ENCODE measurements at places on chromosomes 1 and 21.

DNA sequence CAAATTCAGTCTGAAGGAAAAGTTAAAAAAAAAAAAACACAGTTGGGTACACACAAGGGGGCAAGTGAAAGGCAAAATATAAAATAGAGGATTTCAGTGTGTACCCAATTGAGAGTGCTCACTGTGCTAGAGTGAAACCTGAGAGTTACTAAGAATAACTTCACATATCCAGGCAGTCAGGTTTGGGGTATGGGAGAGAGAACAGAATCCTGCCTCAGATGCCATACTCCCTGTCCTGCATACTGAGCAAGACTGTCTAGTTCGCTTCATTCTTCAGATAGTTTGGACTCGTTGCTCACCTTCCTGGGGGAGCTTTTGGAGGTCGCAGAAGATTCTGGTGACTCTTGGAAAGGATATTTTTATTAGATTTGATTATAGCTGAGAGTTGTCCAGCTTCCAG lies 20.4 kb downstream of the CEP85 start:
- DNase-seq, result no peak

- DNase-seq, result no peak
Observed at GRCh38 chr1:186633116-186633515, 47.1 kb downstream of the PTGS2 start.

DNA sequence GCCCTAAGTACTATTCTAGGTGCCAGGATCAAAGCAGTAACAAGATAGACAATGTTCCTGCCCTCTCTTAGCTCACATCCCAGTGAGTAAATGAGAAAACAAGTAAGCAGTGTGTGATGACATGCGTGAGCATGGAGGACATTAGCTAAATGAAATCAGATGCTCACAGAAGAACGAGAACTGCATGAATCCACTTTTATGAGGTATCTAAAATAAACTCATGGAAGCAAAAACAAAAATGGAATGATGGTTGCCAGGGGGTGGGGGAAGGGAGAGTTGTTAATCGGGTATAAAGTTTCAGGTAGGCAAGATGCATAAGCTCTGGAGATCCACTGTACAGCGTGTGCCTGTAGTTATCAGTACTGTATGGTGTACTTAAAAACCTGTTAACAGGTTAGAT lies 195.1 kb downstream of the HHAT start:
- DNase-seq, result no peak

DNA sequence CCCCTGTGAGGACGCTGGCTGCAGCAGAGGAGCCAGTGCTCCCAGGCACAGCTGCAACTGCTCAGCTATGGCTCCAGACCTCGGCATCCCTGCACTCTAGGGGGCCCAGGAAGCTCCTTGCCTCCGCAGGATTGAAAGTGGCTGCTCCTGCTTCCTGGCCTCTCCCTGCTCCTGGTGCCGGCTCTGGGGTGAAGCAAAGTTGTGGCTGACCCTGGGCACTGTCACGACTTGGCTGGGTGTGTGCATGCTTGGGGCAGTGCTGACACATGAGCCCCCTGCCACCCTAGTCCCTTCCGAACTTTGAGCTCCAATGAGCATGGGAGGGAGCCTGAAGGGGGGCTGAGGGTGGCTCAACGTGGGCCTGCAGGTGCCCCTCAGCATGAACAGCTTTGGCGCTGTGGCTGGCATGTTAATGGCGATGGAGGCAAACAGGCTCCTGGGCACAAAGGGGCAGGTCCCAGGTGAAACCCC lies 1512.2 kb downstream of the KCNT2 start:
- no peak for DNase-seq

DNA sequence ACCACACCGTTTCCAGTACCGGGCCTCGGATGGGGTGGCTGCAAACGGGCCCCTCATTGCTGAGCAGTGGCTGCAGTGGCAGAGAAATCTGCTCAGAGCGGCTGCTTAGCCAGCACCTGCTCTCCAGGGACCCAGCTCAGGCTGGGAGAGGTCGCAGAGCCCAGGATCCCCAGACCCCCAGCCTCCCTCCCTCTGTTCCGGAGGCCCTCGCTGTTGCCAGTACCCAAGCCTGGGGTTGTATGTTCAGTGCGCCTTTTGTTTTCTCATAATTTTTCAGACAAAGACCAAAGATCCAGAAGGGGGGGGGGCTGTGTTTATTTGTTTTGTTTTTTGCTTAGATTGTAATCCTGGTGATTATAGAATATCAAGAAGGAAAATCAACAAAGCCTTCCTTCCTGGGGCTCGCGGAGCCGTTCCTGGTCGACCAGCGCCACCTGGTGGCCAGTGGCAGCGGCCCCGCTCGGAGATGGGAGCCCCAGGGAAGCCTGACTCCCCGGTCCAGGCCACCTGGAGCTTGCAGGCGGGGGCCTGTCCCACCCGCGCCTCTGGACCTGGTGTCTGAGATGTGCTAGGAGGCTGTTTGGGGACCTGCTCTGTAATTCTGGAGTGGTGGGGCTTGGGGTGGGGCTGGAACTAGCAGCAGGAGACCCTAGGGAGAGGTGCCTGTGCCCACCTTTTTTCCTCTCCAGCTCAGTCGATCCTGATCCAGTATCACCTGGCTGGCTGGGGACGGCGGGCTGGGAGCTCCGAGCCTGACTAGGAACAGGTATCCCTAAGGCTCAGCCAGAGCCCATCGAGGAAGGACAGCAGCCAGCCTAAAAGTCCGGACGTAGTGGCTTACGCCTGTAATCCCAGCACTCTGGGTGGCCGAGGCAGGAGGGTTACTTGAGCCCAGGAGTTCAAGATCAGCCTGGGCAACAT lies 123.9 kb upstream of the VAMP3 start:
- DNase-seq, result peak; percentile 62

DNA sequence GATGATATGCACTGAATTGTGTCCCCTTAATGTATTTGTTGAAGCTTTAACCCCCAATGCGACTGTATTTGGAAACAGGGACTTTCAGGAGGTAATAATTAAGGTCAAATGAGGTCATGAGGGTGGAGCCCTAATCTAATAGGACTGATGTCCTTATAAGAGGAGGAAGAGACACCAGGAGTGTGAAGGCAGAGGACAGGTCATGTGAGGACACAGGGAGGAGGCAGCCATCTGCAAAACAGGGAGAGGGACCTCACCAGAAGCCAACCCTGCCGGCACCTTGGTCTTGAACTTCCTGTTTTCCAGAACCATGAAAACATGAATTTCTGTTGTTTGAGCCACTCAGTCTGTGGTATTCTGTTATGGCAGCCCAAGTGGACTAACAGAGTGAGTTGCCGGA lies 15.3 kb downstream of the SYF2 start:
- no peak for DNase-seq

- no peak for DNase-seq
Observed at GRCh38 chr1:113681596-113682337, 77.5 kb downstream of the PHTF1 start.

DNA sequence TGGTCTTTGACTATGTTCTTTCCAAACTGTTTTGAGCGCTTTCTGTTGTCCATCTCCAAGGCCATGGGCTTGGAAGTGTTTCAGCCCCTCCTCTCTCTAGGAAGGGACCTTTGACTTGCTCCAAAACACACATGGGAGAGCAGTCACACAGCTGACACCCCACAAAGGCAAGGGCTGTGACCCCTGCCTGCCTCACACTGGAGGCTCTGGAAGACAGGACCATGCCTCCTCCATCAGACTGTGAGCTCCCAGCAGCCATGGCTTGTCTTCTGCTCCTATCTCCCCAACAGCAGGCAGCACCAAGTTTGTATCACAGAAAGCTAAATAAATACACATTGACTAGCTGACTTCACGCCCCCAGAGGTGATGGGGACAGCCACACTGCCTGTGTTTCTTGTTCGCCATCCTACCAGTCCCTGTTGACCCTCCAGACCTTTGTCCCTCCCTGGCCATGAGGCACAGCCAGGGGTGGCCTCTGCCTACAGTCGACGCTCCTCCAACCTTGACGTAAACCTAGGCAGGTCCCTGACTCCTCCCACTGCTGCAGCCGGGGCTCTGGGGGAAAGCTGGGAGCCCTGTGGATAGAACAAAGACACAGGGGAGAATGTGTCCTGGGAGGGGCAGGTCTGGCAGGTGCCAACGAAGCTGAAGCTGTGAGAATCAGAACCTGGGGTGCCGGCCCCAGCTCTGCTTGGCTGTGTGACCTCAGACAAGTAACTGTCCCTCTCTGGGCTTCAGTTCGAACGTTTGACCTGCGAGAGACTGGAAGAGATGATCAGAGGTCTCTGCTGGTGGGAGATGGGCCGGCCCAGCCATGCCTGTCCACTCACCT lies 4.8 kb downstream of the PLA2G2F start:
- no peak for DNase-seq

DNA sequence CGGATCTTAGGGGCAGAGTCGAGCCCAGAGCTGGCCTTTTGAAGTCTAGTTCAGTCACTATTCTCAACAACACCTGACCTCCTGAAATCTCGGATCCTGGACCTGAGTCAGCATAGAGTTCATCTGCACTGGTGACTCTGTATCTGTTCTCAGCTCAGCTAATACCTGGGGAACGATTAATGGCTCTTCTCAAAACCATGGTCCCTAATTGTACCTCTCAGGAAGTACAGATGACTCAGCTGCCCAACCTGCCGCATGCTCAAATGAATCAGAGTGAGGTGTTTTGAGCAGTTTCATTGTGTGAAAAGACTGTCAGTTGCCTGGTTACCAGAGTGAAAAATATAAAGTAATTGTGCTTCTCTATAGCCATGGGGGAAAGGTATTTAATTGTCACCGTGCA lies 89.2 kb downstream of the SLC35F3 start:
- no peak for DNase-seq

DNA sequence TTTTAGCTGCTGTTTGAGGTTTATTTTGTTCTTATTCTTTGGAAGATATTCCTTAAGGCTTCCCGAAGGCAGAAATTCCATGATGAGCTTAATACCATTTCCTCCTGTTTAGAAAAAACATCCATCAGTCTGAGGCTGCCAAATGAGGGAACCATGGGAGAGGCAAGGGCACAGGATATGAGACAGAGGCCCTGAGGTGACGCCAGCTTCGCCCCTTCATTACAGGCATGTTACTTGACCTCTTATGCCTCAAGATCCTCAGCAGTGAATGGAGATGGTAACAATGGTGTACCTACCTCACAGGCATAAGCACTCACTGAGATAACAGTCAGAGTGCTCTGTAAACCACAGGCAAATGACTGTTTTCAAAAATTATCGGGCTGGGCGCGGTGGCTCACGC lies 93.6 kb downstream of the RAVER2 start:
- DNase-seq, result no peak

- peak; percentile 54 for DNase-seq
Observed at GRCh38 chr1:185156288-185156853, 382 bp downstream of the TRMT1L start.

GRCh38 chr21:44710756-44711326 lies 531 bp downstream of the TSPEAR start:
- peak; percentile 82 for DNase-seq

DNA sequence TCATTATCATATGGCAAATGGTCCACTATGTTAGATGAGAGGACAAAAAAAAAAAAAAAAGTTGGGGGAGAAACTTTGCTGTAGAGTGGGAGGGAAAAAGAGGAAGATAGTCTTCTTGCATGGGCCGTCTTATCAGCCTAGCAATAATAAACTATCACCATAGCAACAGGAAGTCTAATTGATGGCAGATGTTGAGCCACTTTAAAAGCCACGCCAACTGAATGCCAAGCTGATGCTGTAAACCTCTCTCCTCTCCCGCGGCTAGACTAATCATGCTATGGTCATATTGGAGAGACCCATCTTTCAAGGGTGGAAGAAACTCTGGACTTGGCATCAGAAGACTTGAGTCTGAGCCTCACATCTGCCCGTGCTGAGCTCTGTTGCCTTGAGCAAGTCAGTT lies 122.2 kb upstream of the HOOK1 start:
- DNase-seq, result peak; percentile 61

DNA sequence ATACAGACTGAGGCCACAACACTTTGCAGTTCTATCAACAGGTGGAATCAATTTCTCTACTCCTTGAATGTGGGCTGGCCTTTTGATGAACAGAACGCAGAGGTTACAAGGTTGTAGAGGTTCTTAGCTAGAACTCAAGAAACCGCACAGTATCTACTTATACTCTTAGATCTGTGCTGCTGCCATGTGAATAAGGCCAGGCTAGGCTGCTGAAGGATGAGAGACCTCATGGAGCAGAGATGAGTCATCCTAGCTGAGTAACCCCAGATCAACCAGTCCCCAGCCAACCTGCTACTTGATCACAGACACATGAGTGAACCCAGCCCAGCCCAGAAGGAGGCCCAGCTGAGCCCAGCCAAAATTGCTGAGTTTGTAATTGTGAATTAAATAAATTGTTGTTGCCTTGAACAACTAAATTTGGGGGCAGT lies 35.3 kb upstream of the BCAR3 start:
- no peak for DNase-seq

- no peak for DNase-seq
Observed at GRCh38 chr1:160954158-160955104, at the start of gene ITLN2. Gene ITLN2 (minus strand): TSS chr1:160954809. CDS start chr1:160954741, 68 bp downstream.

DNA sequence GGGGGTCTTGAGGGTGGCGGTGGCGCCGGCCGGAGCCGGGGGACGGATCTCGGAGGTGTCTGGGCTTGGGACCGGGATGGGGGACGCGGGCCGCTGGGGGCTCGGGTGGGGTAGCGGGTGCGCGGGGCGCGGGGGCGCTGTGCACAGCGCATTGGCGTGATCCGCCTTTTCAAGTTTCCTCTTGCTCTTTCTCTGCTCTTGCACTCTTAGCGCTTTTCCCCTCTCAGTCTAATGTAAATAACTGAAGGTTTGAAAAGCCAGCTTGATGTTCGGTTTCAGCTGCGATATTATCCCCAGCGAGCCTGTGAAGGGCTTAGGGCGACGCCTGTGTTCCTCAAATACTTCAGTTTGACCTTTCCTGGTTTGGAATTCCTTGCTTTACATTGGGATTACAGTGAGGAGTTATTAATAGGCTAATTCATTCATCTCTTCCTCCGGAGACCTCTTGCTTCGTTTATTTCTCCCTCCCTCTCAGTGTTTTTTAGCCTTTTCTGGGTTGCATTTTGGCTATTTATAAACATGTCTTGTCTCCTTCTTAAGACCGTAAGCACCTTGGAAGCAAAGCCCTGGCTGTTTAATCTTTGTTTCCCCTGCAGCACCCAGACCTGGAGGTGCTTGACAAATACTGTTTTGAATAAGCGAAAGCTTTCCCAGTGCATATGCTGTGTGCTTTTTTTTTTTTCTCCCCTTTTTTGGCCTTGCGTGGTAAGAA lies 693 bp downstream of the RAB4A start:
- no peak for DNase-seq

- DNase-seq, result no peak
Observed at GRCh38 chr1:117069220-117069844, 9.2 kb downstream of the TTF2 start.

GRCh38 chr1:192010406-192010805 lies 147.9 kb upstream of the RGS18 start:
- no peak for DNase-seq

- no peak for DNase-seq
Observed at GRCh38 chr1:87196110-87196827, 132.4 kb upstream of the LMO4 start.

DNA sequence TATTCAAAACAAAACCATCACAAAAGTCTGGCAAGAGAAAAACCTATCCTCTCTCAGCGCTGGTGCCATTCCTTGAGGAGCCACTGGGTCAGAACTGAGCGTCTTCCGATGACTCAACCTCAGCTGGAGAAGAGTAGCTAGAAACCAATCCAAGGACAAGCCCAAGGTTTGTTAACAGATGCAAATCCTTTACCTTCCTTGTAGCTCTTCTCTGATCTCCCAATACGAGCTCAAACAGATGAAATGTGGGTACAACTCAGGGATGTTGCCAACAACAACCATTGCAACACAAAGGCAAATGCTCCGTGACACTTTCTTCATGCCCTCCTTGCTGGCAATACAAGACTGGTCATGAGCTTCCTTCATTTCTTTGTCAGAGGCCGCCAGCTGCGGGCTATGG lies 337.1 kb downstream of the SIPA1L2 start:
- no peak for DNase-seq

- no peak for DNase-seq
Observed at GRCh38 chr21:35850029-35850428, 210.3 kb downstream of the SETD4 start.

GRCh38 chr1:234729561-234730474 lies 119.8 kb upstream of the IRF2BP2 start:
- DNase-seq, result no peak

All from NCI-H1105 (cell line).